ENCODE measurements at places on chromosomes 2 and 18. TPM values are rescaled to one million over a fixed set of nuclear protein-coding genes. Genes with fewer than 3 reads are reported as not detected.

Gene GDF7
- total RNA-seq: under 0.01 TPM

Gene ADAM23
- total RNA-seq: 0.66 TPM

Gene GAREM1
- 13.4 TPM for total RNA-seq

Gene ALK
- total RNA-seq: 0.33 TPM

Gene HAAO
- 5.9 TPM for total RNA-seq

Gene KCNG3
- 0.33 TPM for total RNA-seq

Gene HOXD8
- total RNA-seq: 36.1 TPM

Gene RFTN2
- total RNA-seq: 21.1 TPM

Gene ALPG
- total RNA-seq: not detected

Gene SLC5A7
- total RNA-seq: under 0.01 TPM

Gene GPAT2
- 5.9 TPM for total RNA-seq

Gene PRSS56
- not detected for total RNA-seq

Gene SCN7A
- 12.1 TPM for total RNA-seq

Gene AOX1
- total RNA-seq: 111 TPM

Gene LCT
- total RNA-seq: not detected

Gene MAP3K19
- total RNA-seq: not detected

Gene ASAP2
- 14.5 TPM for total RNA-seq

Gene PPIL3
- 27.0 TPM for total RNA-seq

Gene FOXD4L1
- 0.44 TPM for total RNA-seq

Gene ANKRD62
- total RNA-seq: not detected

Gene POTEI
- total RNA-seq: 1.2 TPM

Gene GALNT14
- 0.16 TPM for total RNA-seq

Gene NEU4
- total RNA-seq: 0.33 TPM

Gene LBX2
- 4.6 TPM for total RNA-seq

Gene ANKRD30BL
- total RNA-seq: 1.5 TPM

Gene MYOM1
- total RNA-seq: 3.1 TPM

Gene SF3B6
- total RNA-seq: 125 TPM

Gene PSD4
- 40.3 TPM for total RNA-seq

Gene RTP5
- not detected for total RNA-seq

Gene MOGAT1
- not detected for total RNA-seq

Gene SERPINB4
- 0.66 TPM for total RNA-seq

Gene SERPINB2
- total RNA-seq: not detected

Gene SPP2
- total RNA-seq: not detected

Gene TLX2
- total RNA-seq: not detected

Gene ACKR3
- 15.1 TPM for total RNA-seq

Gene AQP12B
- total RNA-seq: not detected

Gene R3HDM1
- total RNA-seq: 14.6 TPM

Gene EPC2
- 30.5 TPM for total RNA-seq

Gene DQX1
- not detected for total RNA-seq

Gene RSAD2
- 0.33 TPM for total RNA-seq

Gene STK39
- total RNA-seq: 19.2 TPM

Gene TRIM43
- not detected for total RNA-seq

Gene SLC11A1
- 14.4 TPM for total RNA-seq

Gene AAMP
- 151 TPM for total RNA-seq

Gene C2orf66
- total RNA-seq: 1.2 TPM

Gene KCNK3
- 1.4 TPM for total RNA-seq

Gene NEU2
- total RNA-seq: not detected

Gene FECH
- 31.1 TPM for total RNA-seq

Gene SERPINB11
- not detected for total RNA-seq

Gene CAPN14
- 0.16 TPM for total RNA-seq

Gene NOSTRIN
- 35.9 TPM for total RNA-seq

Gene CYTIP
- 16.8 TPM for total RNA-seq
